Endothelial cell of coronary artery (primary cell): ENCODE measurements at places on chromosomes 6 and 20. TPM values are rescaled to one million over a fixed set of nuclear protein-coding genes. Genes with fewer than 3 reads are reported as not detected.

TAGAP gene
- not detected in 2 replicates for total RNA-seq

MAS1 gene
- not detected in 2 replicates for total RNA-seq

SNRPB2 gene
- 56.6 and 62.8 TPM in 2 replicates for total RNA-seq

PRPH2 gene
- total RNA-seq, result under 0.01 and 0.19 TPM in 2 replicates

MUC22 gene
- not detected in 2 replicates for total RNA-seq

MRAP2 gene
- 0.38 and 4.6 TPM in 2 replicates for total RNA-seq

UBE2C gene
- total RNA-seq, result 9.7 and 23.3 TPM in 2 replicates

ASIP gene
- total RNA-seq, result not detected in 2 replicates
